ENCODE measurements at places on chromosomes 3 and 15. TPM values are rescaled to one million over a fixed set of nuclear protein-coding genes. Genes with fewer than 3 reads are reported as not detected.

CCNL1 gene
- 875 TPM for total RNA-seq

CLCN2 gene
- 5.0 TPM for total RNA-seq

BTLA gene
- 1.1 TPM for total RNA-seq

CFAP100 gene
- not detected for total RNA-seq

HIGD2B gene
- not detected for total RNA-seq

ACTR8 gene
- total RNA-seq: 16.7 TPM

TBC1D2B gene
- 119 TPM for total RNA-seq

ROBO1 gene
- 23.8 TPM for total RNA-seq

ARID3B gene
- 4.1 TPM for total RNA-seq

FGF12 gene
- 3.1 TPM for total RNA-seq

KLHDC8B gene
- 71.4 TPM for total RNA-seq

PLCH1 gene
- 0.12 TPM for total RNA-seq

SLC2A2 gene
- total RNA-seq: not detected

TMEM212 gene
- total RNA-seq: not detected

DUOXA1 gene
- total RNA-seq: 0.95 TPM

RYK gene
- 69.3 TPM for total RNA-seq

KIF23 gene
- total RNA-seq: 1.6 TPM

CMTM8 gene
- total RNA-seq: 4.8 TPM

APOD gene
- total RNA-seq: 1,161 TPM

AKAP13 gene
- total RNA-seq: 301 TPM

SCAANT1 gene
- total RNA-seq: not detected

CCR8 gene
- not detected for total RNA-seq

ISLR2 gene
- total RNA-seq: 4.7 TPM

VIPR1 gene
- total RNA-seq: 2.9 TPM

AGBL1 gene
- not detected for total RNA-seq

CCDC54 gene
- total RNA-seq: not detected

OR4F15 gene
- total RNA-seq: not detected

PP2D1 gene
- not detected for total RNA-seq

NAA80 gene
- total RNA-seq: 3.4 TPM

GOLGA6B gene
- total RNA-seq: not detected

HMG20A gene
- 30.3 TPM for total RNA-seq

ZNF502 gene
- total RNA-seq: 7.1 TPM

TICRR gene
- 0.09 TPM for total RNA-seq

TM4SF18 gene
- total RNA-seq: 18.6 TPM

ALPK3 gene
- 4.5 TPM for total RNA-seq

TTC14 gene
- 35.8 TPM for total RNA-seq

WDR48 gene
- 24.1 TPM for total RNA-seq

ARHGAP31 gene
- total RNA-seq: 14.4 TPM

LRRC58 gene
- 35.5 TPM for total RNA-seq

SAMMSON gene
- total RNA-seq: not detected

ISG20 gene
- 32.9 TPM for total RNA-seq

GLDN gene
- total RNA-seq: 29.8 TPM

PPM1M gene
- 17.0 TPM for total RNA-seq

TRAT1 gene
- 2.7 TPM for total RNA-seq

SV2B gene
- 3.5 TPM for total RNA-seq

GP5 gene
- 0.19 TPM for total RNA-seq

GHRL gene
- total RNA-seq: not detected

CCDC33 gene
- total RNA-seq: not detected

HYAL1 gene
- 6.8 TPM for total RNA-seq

IRAK2 gene
- total RNA-seq: 6.3 TPM

SLC9C1 gene
- 1.9 TPM for total RNA-seq

KNG1 gene
- not detected for total RNA-seq

P2RY14 gene
- 2.2 TPM for total RNA-seq

CLN6 gene
- total RNA-seq: 15.6 TPM

SLC12A8 gene
- total RNA-seq: 65.3 TPM

IL17RE gene
- 7.7 TPM for total RNA-seq

ULK4 gene
- 20.6 TPM for total RNA-seq

TGM5 gene
- 0.28 TPM for total RNA-seq

A4GNT gene
- not detected for total RNA-seq

NEO1 gene
- total RNA-seq: 31.1 TPM

Measured in omental fat pad (tissue), 4 donors.